ENCODE measurements at places on chromosomes 6 and 20.

- DNase-seq, result no peak
These were observed 66.5 kb downstream of the MRPL14 start for GRCh38 chr6:44060612-44061374.

- DNase-seq, result no peak
These were observed 79.4 kb downstream of the SNX5 start for GRCh38 chr20:17889226-17889625.

DNA sequence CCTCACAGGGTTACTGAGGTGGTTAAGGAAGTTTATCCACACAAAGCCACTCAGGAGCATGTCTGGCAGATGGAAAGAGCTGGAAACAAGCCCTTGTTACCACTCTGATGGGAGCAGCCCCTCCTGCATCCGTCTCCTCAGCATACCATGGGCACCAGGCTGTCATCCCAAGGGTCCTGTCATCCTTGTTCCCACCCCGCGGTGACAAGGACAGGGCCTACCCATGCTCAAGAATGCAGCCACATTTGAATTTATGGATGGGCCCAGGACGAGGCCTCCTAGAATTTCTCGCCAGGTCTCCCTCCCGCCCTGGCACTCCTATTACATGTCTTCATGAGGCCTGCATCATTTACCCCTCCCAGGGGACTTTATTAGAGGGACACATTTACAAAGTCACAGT, 60.0 kb downstream of the NPEPL1 start:
- DNase-seq, result no peak

DNA sequence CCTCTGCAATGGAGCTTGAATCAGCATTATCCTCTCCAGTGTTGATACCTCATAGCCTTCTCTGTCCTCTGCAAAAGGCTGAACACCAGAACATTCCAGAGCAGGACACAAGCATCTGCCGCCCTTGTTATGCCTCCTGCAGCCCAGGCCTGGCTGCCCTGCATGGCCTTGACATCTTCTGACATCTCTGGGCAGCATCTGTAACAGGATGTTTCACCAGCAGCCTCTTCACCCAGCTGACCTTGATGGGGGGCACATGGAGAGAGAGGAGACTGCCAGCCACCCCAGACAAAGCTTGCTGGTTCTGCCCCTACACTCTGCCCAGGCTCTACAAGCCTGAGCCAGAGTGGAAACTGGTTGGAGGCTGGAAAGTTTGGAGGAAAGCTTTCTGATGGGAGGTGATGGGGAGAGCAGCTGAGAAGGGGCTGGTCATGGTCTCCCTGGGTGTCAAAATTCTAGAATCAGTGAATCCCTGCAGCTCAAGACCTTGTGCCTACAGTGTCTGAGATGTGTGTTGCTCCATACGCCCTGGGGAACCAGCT, 145.1 kb downstream of the MRPL14 start:
- DNase-seq, result no peak

GRCh38 chr6:42394881-42395620, 56.7 kb downstream of the TRERF1 start:
- no peak for DNase-seq

GRCh38 chr6:12586721-12587480, 129.7 kb upstream of the PHACTR1 start:
- no peak for DNase-seq

- DNase-seq, result no peak
These were observed 119.9 kb downstream of the UST start for GRCh38 chr6:148866657-148867268.

DNA sequence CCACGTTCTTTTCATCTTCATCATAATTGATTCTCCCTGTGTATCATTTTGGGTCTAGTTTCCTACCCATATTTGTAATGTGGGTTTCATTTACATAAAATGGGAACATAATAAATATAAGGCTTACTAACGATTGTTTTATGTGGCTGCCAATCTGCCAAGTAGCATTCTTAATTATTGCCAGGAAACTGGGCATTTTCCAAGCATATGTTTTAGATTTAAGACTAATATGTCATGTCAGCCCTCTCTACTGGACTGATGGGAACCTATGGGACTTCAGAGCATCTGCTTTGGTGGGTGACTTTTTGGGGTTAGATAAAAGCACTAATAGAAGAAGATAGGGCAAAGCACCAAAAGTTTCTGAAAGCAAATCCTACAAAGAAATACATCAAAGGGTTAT, 157.5 kb downstream of the TBX18 start:
- no peak for DNase-seq

DNA sequence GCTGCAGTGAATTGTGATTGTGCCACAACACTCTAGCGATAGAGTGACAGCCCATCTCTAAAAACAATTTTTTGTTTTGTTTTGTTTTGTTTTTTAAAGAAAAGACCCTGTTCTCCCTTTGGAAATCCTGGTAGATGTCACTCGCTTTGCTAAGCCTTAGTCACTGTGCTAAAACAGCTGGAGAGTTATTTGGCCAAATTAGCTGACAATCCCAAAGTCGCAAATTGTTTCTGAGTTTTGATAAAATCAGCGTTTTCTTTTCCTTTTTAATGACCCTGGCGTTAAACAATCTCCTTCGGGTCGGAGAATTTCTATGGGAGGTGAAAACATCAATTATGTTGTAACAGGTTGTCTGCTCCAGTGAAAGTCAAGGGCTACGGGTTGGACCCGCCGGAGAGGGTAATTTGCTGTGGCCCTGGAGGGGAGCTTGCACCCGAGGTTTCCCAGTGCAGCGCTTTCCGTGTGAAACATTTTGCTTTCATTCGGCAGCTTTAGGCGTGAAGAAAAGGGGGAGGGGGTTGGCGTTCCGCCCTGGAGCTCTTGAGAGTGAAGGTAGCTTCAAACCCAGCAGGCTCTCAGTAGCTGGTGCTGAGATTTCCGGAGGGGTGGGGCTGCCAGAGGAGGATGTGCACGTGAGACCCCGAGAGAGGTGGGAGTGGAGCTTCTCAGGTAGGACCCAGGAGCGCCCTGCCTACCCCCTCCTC, 296.6 kb downstream of the PHACTR1 start:
- DNase-seq, result peak; percentile 91

DNA sequence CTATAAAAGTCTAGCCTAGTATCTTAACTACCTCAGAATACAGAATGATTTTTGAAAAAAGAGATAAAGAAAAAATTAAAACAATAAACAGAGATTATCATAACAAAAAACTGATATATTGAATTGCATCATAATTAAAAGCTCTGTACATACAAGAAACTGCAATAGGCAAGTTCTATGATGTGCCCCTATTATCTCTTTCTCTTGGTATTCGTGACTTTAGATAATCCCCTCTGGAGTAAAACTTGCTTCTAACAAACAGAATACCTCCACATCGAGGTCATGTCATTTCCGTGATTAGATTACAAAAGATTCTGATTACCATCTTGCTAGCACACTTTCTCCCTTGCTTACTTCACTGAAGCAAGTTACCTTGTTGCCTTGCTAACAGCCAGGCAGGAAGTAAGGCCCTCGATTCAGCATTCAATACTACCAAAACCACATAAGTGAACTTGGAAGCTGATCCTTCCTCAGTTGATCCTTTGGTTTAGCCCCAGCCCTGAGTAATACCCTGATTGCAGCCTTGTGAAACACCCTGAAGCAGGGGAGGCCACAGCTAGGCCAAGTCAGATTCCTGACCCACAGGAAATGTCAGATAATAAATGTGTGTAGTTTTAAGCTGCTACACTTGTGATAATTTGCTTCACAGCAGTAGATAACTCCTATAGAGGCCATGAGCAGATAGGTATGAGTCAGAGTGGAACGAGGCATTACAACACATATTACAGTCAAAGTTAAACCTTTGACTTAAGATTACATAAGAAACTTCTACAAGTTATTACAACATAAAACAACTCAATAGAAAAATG, 53.7 kb upstream of the TMX4 start:
- DNase-seq, result no peak

- DNase-seq, result no peak
These were observed 64.5 kb upstream of the SNX9 start for GRCh38 chr6:157758516-157759023.

DNA sequence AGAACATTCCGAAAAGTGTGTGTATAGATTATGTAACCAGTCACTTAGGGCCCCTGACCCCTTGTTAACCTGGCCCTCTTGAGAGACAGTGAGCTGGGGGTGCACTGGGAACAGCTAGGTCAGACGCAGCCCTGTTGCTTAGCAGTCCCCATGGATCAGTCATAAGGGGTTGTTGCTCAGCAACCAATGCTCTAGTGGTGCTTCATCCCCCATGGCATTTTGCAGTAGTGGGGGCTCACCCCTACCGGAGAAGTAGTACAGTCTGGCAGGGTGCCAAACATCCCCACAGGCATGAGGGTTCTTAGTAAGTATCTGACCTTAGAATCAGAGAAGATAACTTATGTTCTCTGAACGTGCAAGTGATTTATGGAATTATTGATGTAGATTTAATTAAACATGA, 12.3 kb downstream of the PKIB start:
- DNase-seq, result peak; percentile 88

DNA sequence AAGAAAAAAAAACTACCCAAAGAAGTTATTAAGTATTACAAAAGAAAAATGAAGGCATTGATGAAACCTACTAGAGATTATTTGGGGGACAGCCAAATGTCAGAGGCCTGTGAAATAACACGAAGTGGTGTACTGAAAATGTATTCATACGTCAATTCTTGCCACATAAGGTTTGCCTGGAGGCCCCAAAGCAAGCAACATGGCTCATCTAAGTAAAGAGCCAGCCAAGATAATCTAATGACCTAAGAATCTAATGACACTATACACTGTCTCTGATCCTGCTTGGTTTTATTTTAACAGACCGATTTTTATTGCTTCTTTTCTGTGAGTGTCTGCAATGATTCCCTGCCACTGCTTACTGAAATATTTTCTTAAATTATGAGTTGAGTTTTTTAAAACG, 34.7 kb downstream of the FILIP1 start:
- no peak for DNase-seq
